Stimulated activated CD8-positive, alpha-beta memory T cell treated with anti-CD3 and anti-CD28 coated beads, Interleukin-4, amount 100 ng/mL, for 1 hour (primary cell): ENCODE measurements at places on chromosomes 11 and 22.
A peak's percentile ranks its signal among the peaks of the same experiment; 100 is the strongest.

GRCh38 chr11:77131560-77131959, 3.5 kb downstream of the MYO7A start:
- no peak for DNase-seq

DNA sequence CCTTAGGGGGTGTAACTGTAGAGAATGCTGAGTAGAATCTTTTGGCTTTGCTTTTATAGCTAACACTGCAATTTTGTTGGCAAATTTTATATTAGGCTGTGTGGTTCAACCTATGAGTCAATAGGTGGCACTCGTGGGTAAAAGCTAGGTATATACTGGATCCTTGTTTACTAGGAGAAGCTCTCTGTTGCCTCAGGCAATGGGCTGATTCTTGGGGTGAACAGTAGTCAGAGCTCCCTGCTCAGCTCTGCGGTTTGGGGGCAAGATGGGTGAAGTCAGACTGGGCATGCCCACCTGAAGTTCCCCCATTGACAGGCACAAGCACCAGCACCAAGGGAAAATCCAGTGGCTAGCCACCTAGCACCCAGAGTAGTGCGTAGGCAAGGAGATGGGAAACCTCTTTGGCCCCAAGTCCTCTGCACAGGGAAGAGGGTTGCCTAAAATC, 238.7 kb downstream of the FAM181B start:
- no peak for DNase-seq

- no peak for DNase-seq
These were observed 569.0 kb downstream of the KCNA4 start for GRCh38 chr11:29447821-29448220.

DNA sequence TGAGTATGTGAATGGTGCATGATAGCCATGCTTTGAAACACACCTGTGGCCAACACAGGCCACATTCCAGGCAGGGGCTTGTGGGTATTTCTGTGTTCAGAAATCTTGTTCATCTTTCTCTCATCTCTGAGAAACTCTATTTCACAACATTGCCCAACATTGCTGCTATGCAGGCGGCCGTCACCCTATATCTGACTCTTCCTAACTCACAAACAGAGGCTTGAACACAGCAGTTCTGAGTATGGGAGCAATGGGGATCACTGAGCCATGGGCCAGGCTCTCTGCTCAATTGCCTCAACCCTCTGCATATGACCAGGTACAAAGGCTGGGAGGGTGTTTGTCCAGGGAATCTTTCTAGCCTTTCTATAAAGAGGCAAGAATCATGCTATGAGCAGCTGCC, 259.9 kb downstream of the BUD13 start:
- DNase-seq: no peak

DNA sequence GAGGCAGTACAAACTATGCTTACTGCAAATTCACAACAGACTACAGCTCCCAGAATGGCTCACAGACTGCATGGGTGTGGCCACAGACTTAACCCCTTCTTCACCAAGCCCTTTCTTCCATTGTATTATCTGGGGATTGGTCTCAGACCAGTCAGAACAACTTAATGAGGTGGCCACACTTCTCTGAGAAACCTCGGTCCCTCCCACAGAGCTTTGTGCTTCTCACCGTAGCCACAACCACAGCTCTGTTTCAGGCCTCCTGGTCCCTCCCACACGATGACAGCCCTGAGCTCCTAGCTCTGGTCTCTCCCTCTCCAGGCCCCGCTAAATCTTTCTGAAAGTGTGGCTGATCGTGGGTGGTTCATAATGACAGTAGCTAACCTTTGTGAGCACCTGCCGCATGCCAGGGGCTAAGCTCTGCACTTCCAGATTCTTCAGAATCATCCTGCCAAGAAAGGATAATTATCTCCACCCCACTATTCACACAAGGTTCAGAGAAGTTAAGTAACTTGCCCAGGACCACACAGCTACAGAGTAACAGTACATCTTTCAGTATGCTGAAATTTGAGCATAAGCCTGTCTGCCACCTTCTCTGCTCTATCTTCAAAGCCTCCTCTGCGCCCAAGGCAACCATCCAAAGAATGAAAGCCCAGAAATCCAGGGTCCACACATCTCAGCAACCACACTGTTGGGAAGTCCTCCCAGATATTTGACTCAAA, 5.4 kb downstream of the PDE2A start:
- DNase-seq: no peak

- no peak for DNase-seq
These were observed 34.4 kb downstream of the ARVCF start for GRCh38 chr22:19981961-19982920.

- no peak for DNase-seq
These were observed 362.1 kb upstream of the PDGFD start for GRCh38 chr11:104526006-104526405.

- DNase-seq: no peak
These were observed 378.8 kb downstream of the DCDC1 start for GRCh38 chr11:30990625-30991296.

GRCh38 chr11:93324500-93324899, 6.0 kb upstream of the DEUP1 start:
- DNase-seq: no peak

DNA sequence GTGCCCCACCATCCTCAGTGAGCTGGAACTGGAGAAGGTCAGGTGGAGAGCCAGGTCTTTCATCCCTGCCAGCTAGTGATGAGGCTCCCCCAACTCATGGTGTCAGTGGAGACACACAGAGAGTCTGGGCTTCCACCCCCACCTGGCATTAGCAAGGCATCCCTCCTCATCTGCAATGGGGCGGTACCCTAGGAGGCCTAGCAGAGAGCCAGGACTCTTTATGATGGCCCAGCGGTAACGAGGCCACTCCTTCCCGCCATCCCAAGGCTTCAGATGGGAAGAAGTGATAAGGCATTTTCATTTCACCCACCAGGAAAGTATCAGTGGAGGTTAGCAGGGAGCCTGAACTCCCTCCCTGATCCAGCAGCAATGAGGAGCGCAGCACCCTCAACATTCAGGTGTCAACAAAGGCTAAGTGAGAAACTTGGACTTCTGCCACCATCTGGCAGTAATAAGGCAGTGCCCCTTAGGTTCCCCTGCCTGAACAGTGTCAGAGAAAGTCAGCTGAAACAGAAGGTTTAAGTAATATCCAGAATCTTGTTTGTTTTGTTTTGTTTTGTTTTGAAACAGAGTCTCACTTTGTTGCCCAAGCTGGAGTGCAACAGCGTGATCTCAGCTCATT, 40.5 kb upstream of the FBLN1 start:
- no peak for DNase-seq

- DNase-seq: no peak
These were observed 43.3 kb downstream of the USP35 start for GRCh38 chr11:78231962-78232501.

DNA sequence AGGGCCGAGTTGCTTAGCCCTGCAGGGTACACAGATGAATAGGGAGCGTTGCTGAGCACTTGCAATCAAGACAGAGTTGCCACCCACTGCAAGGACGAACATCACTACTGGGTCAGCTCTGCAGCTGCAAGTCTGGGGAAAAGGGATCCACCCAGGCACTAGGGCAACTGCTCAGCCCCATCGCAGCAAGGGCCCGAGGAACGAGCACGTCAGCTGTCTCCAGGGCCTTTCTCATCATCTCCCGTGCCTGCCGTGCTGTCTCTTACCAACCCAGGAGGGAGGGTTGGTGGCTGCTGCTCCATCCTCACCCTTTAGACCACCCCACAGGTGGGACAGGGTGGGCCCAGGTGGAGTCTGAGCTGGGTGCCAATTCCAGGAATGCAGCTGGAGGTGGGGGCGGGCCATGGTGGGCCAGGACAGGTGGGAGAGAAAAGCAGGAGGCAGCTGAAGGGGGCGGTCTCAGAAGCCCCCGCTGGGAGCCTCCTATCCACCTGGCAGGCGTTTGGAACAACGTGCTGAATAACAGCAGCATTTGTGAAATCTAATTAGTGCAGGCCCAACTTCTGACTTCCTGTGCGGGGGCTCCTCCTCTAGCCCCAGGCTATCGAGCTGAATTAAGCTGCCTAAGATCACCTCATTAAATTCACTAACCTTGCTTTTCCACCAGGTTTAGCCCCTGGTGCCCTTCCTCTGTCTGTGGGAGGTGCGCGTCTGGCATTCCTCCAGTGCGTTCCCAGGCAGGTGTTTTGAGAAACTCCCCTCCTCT, 252.5 kb downstream of the ST3GAL4 start:
- DNase-seq: no peak

DNA sequence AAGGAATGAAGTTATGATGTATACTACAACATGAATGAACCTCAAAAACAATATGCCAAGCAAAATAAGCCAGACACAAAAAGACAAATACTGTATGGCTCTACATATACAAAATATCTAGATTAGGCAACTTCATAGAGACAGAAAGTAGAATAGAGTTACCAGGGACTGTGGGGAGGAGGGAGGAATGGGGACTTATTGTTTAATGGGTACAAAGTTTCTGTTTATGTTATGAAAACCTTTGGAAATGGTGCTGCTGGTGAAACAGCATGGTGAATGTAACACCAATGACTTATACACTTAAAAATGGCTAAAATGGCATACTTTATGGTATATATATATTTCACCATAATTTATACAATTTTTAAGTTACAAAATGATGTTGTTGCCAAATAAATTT, 4.1 kb downstream of the AQP11 start:
- no peak for DNase-seq

DNA sequence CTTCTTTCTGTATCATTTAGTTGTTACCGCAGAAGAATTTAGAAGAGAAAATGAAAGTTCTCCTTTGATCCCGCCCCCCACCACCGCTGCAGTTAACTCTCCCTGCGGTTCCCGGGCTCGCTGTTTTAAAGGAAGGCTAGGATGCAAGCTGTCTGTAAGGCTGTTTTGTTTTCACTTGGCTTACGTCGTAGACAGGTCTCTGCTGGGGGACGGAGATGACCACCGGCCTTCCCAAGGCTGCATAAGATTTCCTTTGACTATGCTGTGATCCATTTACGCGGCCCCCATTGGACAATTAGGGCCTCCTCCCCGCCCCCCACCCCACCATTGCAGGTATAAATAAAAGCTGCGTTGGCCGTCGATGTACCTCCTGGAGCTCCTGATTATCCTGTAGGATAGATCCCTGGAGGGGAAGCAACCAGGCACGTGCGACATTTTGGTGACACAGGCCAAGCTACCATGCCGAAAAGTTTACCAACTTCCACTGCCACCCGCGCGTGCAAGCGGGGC, 1.4 kb upstream of the CPT1A start:
- DNase-seq: no peak

DNA sequence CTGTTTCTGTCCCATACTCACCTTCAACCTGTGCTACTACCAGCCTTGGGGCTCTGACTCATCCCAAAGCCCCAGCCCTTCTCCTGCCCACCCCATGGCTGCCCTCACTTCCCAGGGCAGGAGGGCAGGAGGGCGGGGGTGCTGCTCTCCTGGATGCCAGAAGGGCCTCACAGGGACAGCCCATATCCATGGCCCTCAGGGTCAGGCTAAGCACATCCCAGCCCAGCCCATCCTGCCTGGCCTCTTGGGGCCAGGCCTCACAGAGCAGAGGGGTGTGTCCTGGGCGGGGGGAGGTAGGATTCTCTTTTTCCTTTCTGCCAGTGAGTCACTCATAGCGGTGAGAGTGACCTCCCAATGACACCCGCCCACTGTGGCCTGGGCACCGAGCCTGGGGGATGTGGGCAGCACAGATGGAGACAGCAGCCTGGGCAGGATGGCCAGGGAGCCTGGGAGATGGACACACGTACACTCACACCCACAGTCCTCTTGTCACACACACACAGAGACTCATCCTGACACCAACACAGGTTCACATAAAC, 2.4 kb downstream of the LTBP3 start:
- DNase-seq: no peak

GRCh38 chr22:35172442-35172841, 84.9 kb upstream of the HMGXB4 start:
- DNase-seq: no peak

DNA sequence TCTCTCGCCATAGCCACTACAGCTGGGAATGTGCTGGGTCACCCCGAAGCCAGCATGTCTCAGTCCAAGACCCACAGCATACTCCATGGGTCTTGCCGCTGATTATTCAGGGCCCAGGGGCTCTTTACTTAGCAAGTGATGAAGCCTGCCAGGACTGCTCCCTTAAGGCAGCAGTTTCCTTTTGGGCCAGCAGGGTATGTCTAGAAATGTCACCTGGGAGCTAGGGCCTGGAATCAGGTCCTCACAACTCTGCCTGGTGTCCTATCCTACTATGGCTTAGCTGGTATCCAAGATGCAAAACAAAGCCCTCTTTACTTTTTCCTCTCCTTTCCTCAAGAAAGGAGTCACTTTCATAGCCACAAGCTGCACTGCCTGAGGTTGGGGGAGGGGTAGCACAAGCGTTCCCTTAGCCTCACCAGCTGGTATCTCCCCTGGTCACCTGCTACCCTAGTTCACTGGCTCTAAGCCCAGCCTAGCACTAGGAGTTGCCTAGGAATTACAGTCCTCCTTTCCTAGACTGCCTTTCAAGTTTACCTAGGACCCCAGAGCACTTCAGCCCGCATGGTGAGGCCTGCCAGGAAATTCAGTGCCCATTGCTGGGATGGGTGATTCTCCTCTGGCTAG, 22.6 kb upstream of the NCR3LG1 start:
- DNase-seq: no peak

DNA sequence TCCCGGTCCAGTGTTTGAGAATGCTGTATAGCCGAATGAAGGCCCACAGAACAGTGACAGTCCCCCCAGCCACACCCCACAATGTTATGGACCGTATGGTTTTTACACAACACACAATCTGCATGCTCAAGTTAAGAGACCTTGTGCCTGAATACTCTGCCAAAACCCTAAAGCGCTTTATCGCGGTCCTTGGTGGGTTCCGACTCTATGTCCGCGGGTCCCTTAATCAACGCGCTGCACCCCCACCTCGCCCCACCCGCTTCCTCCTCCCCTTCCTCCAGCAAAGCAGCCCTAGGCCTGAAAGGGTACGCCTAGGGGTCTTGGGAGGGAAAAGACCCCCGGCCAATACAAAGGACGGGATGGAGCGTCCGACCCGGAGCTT, 442 bp downstream of the COPB1 start:
- DNase-seq: peak; percentile 1

DNA sequence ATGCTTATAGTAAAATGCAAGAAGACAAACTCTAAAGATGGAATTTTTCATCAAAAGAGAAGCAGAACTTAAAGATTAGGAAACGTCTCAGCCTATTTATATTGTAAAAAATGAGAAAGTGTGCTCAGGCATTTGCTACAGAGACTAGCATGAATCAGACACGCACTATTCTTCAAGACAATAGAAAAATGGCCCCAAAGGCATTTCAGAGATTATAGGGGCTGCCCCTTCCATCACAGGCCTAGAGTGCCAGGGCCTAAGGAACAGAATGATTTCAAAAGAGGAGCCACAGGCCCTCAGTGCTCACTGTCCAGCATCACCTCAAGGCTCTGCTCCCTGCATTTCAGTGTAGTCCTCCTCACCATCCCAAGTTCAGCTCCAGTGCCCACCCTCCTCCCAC, 27.5 kb downstream of the TNKS1BP1 start:
- DNase-seq: no peak

- no peak for DNase-seq
These were observed 9.7 kb upstream of the PIWIL4 start for GRCh38 chr11:94557421-94557820.

- no peak for DNase-seq
These were observed 33.9 kb downstream of the TSPAN4 start for GRCh38 chr11:876545-876944.

GRCh38 chr11:96199563-96200025, 143.4 kb downstream of the MAML2 start:
- DNase-seq: no peak
